ENCODE measurements at places on chromosomes 11 and 22.

GRCh38 chr11:40134820-40135570, 1324.5 kb downstream of the LRRC4C start:
- no peak for DNase-seq

DNA sequence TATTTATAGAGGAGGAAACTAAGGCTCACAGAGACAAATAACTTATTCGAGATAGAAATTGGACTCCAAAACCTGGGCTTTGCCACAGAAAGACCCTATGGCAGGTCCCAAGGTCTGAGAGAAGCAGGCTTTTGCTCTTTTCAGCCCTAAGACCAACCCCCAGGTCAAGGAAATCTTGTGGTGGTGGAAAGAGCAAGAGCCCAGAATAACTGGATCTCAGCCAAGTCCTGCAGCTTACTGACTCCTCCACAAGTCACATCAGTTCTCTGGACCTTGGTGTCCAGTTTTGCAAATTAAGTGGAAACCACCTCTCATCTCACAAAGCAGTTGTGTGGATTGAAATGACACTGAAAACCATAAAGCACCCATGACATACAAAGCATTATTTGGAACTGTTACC, 122.2 kb downstream of the C11orf58 start:
- DNase-seq: no peak

DNA sequence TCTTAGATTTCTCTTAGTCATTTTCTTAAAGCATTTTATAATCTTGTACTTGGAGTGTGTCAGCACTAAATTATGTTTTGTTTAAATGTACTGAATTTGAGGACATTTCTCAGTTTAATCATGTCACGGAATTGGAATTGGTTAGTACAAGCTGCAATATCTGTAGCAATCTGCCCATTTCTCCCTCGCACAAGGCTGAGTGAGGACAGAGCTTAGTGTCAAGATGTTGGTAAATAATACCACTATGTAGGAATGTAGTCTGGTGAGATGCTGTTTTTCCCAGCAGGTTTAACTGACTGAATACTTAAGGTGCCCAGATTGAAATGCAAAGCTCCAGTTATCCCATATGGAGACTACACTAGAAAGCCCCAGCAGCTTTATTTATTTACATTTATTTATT, 30.6 kb downstream of the SREBF2 start:
- DNase-seq: no peak

DNA sequence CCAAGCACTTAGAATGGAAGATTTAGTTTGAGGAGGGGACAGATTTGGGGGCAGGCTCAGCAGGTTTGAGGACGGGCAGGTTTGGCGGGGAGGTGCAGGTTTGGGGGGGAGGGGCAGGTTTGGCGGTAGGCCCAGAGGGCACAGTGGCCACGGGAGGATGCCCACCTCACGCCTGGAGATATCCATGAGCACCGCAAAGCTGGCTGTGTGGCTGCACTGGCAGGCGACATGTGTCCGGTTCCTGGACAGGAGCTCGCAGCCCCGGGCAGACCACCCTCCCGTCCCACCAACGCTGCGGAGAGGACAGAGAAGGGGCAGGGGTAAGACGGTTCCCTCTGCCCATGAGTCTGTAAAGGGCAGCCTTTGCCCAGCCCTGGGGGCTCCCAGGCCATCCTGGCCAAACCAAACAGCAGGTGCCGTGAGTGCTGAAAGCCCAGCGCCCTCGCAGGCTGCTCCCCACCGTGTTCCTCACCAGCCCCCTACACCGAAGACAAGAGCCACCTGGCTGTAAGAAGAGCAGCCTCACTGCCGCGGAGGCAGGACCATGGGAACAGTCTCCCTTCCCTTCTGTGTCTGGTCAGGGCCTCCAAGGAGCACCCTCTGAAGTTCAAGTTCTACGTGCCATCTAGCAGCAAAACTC, 43.0 kb downstream of the TRMU start:
- no peak for DNase-seq

- no peak for DNase-seq
Observed at GRCh38 chr11:115197031-115197430, 307.2 kb downstream of the CADM1 start.

- no peak for DNase-seq
Observed at GRCh38 chr11:33724644-33725035, 11.6 kb downstream of the CD59 start.

DNA sequence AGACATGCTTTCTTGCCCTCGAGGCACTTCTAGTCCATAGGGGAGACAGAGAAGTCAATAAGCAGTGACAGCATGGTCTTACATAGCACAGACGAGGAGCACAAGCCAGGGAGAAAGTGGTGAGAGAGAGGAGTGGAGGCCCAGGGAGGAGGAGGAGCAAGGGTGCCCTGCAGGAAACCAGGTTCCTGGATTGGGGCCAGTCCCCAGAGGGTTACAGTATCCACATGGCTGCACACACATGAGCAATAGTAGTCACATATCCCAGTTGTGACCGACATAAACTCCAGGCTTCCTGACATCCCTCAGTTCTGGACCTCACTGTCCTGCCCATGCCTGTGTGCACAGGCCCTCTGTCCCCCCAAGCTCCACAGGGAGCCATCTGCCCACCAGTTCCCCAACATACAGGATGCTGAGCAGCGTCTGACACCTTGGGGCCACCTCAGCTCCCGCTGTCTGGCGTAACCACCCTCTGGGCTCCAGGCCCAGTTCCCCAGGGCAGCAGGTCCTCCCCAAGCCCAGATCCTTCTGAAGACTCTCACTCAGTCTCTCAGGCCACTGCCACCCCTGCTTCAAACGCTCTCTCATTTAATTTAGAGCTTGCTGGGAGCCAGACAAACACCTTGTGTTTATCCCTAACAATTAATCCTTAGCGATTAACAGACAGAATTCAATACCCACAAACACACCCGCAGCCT, 53.7 kb downstream of the DSCAML1 start:
- DNase-seq: no peak

DNA sequence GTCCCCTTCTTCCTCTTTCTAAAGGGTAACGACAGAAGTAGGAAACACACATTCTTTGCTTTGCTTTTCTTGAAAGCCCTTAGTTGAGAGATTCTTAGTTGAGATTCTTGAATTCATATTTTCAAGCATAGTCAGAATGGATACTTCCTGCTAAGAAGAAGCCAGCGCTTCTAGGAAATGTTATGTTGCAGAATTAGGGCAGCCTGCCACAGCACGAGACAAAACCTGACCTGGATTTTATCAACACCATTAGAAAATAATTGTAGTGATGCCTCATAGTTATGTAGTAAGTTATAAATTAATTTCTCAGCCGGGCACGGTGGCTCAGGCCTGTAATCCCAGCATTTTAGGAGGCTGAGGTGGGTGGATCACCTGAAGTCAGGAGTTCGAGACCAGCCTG, 37.9 kb upstream of the NUP160 start:
- DNase-seq: no peak

GRCh38 chr11:84398017-84398626, 1112.0 kb upstream of the CCDC90B start:
- DNase-seq: no peak

DNA sequence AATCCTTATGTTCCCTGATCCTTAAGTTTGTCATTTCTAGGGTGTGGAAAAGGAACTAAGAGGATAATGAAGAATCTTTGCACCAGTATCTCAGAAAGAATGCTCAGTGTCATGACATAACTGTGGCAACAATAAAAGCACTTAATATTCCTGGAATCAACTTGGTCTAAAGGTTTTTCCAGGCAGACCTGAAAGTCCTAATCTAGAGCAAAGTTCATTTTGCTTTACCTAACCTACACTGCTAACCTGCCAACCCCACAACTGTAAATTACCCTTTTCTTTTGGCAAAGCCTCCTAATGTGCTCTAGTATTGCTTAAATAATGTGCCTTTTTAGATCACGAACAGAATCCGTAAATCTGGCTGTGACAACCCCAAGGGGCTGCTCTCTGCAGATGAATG, 82.5 kb downstream of the AMBRA1 start:
- DNase-seq: no peak

DNA sequence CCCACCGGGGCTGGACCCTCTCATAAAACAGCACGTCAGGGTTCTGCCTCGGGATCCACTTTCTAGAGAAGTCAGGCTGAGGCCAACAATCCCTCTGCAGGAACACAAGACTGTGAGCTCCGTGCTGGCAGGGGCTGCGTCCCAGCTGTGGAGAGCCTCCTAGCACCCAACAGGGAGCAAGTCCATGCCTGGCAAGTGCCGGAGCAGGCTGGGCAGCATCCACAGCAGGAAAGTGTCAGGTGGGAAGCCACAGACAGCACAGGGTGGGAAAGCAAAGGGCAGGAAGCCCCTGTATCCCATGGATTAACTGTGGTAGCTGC, 682.3 kb downstream of the TBC1D22A start:
- no peak for DNase-seq

DNA sequence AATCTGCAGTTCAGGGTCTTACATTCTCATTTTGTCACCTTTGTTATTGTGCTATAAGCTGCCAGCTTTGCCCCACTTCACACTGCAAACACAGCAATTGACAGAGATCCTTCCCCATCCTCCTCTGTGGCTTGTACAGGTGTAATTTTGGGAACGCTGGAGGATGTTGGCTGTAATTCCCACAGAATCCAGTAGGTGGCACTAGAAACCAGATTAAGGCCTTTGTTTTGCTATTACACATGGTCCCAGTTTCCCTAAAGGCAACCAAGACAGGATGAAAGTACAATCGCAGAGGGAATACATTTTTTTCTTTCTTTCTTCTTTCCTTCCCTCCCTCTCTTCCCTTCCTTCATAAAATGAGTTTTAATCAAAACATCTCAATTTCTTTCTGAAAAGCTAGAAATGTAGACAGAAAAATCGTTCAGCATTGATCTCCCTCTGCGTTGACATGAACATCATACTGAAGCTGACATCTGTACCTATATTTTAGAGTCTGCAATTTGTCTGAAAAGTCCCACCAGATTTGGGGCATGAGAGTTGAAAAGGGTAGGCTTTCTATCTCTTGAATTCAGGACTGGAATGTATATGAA, 21.3 kb upstream of the NELL1 start:
- DNase-seq: no peak

GRCh38 chr11:134275188-134275533, 1.0 kb upstream of the GLB1L3 start:
- DNase-seq: no peak

DNA sequence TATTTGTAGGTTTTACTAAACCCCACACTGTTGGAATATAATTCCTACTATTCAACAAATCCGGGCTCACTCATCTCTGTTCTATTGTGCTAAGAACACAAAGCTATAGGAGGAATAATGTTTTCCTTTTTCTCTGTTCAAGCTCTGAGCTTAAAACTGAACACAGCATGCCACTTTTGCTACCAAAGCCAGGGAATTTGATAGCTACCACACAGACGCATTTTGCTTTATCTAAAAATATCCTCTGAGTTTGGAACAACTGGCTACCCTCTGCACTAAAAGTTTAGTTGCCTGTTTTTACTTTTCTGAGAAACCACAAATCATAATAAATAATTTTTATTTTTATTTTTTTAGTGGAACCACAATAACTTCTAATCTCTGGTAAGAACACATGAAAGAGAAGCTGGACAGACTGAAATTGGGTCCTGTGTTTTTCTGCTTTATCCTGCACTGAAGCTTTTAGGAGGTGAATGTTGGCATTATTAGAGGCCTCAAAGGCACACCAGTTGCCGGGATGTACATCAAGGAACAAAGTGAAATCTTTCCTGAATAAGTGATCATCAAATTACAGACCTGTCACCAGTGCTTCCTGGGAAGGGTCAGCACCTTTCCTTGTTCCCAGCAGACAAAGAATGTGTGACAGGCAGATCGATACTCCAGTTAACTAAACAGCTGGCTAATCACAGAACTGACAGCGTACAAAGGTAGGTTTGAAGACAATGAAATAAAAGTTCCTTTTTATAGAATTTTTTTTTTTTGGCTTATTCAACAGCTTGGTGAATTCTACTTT, 523.2 kb upstream of the TENM4 start:
- DNase-seq: no peak

DNA sequence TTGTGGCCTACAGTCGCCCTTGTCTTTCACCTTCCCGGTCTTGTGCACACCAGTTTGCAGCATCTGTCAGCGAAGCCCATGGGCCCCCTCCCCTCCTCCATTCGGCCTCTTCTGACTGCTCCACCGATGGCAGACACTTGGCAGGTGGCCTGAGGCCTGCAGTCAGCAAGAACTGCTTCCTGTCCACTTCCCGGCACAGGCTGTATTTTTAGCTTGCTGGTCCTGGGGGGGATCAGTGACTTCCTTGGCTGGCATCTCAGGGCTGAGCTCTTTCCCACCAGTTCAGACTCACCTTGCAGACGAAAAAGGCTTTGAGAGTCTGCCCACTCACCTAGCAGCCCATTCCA, 106.4 kb downstream of the SYN3 start:
- no peak for DNase-seq

DNA sequence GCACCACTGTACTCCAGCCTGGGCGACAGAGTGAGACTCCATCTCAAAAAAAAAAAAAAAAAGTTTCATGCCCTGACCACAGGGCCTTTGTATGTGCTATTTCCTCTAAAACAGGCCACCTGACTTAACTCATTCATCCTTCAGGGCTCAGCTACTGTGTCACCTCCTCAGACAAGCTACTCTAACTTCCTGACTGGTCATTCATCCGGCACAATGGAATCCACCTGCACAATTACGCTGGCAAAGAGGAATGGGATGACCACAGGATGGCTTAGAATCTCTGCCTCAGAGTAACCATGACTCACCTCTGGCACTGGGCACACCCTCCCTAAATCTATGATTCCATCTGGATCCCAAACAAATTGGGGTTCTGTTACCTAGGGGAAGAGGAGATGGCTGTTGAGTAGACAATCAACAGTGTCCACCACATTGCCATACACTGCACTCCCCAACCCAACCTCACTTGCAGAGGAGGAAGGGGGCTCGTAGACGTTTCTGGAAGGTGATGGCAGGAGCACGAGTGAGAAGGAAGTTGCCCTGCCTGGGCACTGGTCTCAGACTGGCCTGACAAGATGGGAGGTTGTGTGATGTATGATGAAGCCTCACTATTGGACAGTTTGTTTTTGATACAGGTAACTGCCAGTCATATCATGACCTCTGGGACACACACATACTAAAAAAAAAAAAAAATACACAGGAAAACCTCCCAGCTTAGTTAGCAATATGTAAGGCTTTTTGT, 22.8 kb upstream of the HMOX1 start:
- DNase-seq: no peak

- no peak for DNase-seq
Observed at GRCh38 chr11:48244804-48245203, at the start of gene OR4X2. OR4X2 (plus strand) TSS chr11:48245104; CDS start chr11:48245104, 0 bp downstream.

DNA sequence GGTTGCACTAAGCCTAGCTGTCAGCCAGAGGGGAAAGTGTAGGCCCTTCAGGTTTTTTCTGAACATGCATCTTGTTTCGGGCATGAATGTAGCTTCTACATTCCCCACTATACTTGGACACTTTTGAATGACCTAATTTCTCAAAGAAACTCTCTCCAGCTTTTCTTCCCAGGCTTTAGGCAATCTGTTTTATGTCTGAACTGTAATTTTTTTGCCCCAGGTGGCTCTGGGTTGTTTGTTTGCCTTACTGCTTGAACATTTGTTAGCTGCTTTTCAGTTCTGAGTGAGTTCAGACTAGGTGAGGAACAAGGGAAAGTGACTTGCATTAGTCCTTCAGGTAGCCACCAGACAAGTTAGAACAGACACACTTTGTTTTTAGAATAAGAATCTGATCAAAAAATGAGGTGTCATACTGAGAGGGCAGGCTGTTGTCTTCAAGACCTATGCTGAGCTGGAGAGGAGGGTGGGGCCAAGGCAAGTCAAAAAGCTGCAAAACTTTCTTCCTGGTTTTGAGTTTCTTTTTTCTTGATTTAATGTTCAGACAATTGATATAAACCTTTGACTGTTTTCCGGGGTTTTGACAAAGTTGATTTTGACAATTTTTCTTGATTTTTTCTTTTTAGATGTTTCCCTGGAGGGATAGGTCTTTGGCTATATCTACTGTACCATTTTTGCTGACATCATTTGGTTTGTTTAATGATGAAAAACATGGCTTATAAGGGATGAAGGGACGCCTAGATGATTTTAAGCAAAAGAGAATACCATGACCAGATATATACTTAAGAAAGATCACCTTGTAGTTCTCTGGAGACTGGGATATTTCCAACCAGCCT, 182.8 kb downstream of the WNT11 start:
- no peak for DNase-seq

All from stimulated activated naive CD4-positive, alpha-beta T cell treated with Interleukin-2 at 50 U/mL for 16 hours (primary cell).